Fibroblast of mammary gland (primary cell): ENCODE measurements at places on chromosomes 12 and 14.
A peak's percentile ranks its signal among the peaks of the same experiment; 100 is the strongest.

- peak; percentile 83 for DNase-seq
These were observed 38.7 kb downstream of the FAR2 start for GRCh38 chr12:29187756-29188155.

GRCh38 chr12:100484891-100485471, 11.3 kb downstream of the NR1H4 start:
- no peak for DNase-seq

DNA sequence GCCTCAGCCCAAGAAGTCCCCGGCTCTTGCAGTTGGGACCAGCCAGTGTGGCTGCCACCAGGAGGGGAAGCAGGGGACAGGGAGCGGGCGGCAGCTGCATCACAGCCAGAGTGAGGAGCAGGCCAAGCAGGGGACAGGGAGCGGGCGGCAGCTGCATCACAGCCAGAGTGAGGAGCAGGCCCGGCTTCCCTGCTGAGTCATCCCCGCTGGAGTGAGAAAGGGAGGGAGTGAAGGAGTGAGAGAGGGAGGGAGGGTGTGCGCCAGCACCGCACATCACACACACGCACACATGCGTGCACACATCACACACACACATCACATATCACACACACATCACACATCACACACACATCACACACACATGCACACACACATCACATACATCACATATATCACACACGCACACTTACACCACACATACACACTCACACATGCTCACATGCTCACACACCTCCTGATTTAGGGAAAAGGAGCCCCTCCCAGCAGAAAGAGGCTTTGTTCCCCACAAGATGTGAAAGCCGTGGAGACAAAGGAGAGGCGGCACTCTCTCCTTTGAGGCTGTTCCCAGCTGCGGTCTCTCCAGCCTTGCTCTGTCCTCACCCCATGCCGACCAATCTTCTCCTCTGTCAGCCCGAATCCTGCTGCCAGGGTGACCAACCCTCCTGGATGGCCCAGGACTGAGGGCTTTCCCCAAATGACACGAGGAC, 16.7 kb upstream of the ZDHHC22 start:
- DNase-seq: peak; percentile 58

GRCh38 chr12:103469719-103470118, 26.0 kb downstream of the C12orf42 start:
- DNase-seq: no peak

DNA sequence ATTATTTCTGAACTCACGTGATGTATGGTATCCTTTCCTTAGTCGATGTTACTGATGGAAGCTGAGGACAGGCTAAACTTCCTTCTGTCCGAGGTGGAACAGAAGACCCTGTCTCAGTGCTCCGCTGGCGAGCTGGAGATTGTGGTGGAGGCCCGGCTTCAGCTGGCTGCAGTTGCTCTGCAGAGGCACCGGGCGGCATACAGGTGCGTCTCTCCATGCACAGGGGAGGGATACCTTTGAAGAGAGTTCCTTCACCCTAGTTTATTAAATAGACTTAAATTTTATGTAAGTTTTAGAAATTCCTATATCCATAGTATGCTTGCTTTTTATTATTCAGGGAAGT, 186.7 kb upstream of the NEDD1 start:
- peak; percentile 1 for DNase-seq

- DNase-seq: peak; percentile 1
These were observed 693.8 kb downstream of the BCL11B start for GRCh38 chr14:98578204-98578603.

DNA sequence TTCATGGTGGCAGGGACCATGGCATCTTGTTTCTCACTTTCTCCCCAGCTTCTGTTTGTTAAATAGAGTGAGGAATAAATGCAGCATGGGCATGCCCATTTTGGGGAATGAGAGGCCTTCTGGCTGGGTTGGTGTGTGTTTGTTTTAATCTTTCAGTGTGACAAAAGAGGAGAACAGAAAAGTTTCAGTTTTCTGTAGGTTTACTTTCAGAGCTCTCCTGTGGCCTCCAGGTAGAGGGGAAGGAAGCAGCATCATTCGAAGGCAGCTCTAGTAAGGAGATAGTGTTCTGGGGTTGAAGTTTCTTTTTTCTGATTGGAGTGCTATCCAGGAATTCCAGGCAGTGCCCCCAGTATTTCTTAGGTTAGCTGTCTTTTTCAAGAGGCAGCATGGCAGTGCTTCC, 15.3 kb downstream of the MSRB3 start:
- DNase-seq: no peak

DNA sequence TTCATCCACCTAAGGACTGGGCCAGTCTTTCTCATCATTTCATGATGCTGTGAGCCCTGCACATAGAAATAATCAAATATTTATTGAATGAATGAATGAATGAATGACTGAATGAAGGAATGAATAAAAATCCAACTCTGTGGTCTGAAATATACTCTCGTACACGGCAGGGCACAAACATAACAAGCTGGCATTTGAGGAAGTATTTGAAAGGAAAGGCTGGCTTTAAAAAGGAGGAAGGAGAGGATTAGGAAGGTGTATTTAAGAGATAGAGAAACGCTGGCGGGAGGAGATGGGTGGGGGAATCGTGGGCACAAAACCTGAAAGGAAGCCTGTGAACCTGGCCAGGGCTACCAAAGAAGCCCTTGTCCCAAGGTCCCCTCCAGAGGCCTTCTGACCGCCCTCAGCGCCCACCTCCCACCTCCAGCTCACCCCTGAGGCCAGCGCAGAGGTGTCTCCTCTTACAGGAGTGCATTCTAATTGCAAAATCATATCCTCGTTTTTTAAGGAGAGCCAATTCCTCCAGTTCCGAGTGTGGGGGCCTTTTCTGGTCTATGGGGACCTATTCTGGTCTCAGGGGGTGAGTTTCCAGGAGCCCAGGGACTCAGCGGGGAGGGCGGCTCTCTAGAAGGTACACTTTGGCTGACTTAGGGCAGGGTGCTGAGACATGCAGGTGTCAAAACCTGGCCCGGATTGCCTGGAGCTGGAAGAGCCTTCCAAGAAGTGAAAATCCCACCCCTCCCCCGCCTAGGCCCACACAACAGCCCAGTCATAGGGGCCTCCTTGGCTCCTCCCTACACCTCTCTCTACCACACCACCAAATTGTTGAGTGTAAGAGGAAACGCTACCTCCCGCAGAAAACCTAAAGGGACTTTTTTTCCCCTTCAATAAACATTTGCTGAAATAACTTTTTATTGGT, 8.7 kb upstream of the JDP2 start:
- DNase-seq: no peak

GRCh38 chr12:92472201-92472600, 230.6 kb upstream of the PLEKHG7 start:
- DNase-seq: no peak

- no peak for DNase-seq
These were observed 59.5 kb downstream of the BCAT1 start for GRCh38 chr12:24889411-24889810.

GRCh38 chr14:102726191-102726949, 50.9 kb upstream of the TRAF3 start:
- DNase-seq: no peak

GRCh38 chr14:78498062-78498595, 328.0 kb downstream of the NRXN3 start:
- no peak for DNase-seq

DNA sequence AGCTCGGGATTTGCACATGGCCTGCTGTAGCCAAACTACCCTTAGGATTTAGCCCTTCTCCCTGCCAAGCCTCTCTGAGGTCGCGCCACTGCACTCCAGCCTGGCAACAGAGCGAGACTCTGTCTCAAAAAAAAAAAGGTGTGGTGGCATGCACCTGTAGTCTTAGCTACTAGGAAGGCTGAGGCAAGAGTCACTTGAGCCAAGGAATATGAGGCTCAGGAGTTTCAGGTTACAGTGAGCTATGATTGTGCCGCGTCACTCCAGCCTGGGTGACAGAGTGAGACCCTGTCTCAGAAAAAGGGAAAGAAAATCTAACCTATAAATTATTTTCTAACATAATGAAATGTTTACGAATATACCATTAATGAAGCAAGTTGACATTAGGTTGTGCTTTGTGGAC, 29.7 kb downstream of the ESRRB start:
- no peak for DNase-seq

DNA sequence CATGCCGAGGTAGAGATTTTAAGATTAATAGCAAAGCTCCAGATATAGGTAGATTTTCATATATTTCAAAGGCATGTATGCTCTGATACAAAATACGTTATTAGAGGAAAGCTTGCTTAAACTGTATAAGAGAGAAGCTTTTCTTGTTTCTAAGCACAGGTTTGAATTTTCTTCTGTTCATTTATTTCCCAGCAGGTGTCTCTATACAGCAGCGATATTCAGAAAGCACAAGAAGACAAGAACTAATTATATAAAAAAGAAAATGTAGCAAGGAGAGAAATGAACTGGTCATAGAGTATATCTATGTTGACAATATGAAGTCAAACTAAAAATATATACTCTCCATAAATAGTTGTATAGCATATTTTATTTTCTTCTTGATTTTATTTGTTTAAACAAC, 307.4 kb upstream of the NOVA1 start:
- no peak for DNase-seq

DNA sequence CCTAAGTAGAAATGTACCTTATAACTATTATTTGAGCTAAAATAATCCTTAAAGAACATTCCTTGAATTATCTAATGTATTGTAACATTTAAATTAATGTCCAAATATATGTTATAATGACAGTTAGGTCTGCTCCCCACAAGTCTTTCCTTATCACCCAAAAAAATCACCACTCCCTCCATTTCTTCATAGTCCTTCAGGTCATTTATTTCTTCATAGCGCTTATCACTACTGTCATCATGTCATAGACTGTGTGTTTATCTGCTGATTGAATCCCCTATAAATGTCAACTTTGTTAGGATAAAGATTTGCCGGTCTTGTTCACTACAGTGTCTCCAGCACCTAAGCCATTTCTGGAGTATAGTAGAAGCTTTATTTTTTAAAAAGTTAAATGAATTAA, 12.0 kb downstream of the LUM start:
- DNase-seq: no peak

DNA sequence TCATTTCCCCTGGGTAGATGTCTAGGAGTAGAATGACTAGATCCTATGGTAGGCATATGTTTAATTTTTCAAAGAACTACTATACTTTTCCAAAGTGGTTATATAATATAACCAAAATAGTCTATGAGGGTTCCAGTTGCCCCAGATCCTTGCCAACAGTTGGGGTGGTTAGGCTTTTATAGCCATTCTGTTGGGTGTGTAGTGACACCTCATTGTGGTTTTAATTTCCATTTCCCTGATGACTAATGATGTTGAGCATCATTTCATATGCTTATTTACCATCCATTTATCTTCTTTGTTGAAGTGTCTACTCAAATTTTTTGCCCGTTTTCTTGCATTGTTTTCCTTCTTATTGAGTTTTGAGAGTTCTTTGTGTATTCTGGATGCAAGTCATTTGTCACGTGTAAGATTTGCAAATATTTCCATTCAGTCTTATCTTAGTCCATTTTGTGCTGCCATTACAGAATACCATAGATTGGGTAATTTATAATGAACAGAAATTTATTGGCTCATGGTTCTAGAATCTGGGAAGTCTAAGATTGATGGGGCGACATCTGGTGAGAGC, 4.7 kb downstream of the SYNE2 start:
- DNase-seq: peak; percentile 28

GRCh38 chr14:75461755-75462349, 34.0 kb downstream of the JDP2 start:
- no peak for DNase-seq

DNA sequence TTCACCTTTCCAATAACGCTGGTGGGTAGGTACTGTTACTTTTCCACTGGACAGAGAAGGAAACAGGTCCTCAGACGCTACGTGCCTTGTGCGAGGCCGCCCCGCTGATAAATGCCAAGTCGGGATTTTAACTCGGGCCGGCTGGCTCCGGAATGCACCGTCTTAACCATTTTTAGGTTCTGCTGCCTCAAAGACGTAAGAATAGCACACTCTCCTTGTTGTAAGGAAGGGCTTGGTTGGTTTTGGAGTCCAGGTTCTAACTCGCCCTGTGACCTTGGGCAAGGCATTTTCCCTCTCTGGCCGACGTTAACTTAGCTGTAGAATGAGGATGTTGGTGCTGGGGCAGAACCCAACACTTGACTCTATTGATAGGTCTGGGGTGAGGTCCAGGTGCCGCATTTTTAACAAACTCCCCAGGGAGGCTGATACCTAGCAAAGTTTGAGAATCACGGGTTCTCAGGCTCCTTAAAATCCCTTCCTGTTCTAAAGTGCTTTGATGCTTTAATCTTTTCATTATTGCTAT, 814 bp downstream of the ANKRD13A start:
- DNase-seq: peak; percentile 43

DNA sequence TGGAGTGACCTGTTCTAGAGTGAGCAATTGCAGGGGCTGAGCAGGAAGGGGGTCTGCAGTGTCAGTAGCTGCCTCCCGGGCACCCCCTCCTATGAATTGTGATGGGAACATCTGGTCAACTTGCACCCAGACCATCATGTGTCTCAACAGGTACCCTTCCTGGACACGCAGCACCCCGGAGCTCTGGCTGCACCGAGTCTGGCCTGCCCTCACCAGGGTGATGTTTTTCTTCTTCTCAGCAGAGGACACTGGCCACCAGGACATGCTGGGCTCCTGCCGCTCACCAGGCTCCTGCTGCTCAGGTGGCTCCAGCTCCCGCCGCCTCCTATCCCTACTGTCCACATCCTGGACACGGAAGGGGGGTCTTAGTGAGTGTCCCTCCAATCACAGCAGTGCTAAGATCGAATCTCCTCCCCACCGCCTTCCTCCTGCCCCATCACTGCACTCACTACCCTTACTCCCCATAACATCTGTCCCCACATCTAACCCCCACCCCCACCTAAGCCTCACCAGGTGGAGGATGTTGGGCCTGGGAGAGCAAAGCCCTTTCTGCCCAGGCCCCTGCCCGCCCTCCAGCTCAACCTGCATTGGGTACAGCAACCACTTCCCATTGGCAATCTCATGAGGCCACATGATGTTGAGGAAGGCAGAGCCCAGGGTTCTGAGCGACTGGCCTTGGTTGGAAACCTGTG, 14.9 kb downstream of the ITGA7 start:
- DNase-seq: no peak

DNA sequence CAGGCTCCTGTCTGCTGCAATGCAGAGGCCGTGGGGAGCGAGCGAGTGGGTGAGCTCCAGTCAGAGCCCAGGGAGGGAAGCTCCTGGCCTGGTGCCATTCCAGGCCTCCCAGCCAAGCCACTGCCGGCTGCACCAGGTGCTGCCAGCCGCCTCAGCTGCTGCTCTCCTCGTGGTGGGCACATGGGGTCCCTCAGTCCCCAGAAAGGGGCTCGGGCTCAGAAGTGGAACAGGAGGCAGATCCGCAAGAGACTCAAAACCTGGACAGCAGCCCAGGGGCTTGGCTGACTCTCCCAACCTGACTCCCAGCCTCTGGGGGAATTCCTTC, 2.4 kb downstream of the ABCB9 start:
- peak; percentile 64 for DNase-seq

- DNase-seq: peak; percentile 69
These were observed 884.1 kb upstream of the MGAT4C start for GRCh38 chr12:87140262-87140661.
